ENCODE measurements at places on chromosomes 13 and 19.

- DNase-seq = no peak
Observed at GRCh38 chr13:103099722-103100293, 33.6 kb upstream of the SLC10A2 start.

DNA sequence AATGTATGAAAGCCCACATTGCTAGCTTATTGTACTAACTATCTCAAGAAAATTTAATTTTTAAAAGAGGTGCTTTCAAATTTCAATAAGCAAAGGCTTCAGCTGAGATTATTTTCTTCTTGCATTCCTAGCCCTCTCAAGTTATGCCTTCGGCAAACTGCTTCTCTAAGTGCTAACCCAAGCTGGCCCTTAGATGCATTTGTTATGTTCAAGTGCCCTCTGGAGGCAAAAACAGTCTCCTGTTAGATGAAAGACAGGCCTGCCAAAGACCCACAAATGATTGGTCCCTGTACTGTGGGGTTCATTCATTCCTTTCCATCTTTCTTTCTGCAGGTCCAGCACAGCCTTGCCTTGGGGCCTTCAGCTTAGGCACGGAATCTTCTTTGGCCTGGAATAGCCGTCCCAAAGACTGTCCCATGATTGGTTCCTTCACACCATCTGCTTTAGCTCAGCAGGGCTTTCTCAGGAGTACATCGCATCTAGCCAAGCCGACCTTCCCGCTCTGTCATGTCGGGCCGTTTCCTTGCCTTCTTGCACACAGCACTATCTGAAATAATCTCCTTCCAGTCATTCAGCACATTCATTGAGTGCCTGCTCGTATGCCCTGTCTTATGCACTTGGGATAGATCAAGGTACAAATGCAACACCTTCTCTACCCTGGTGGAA is 26.4 kb upstream of the TPTE2 start:
- peak; percentile 19 for DNase-seq

GRCh38 chr19:43332058-43332922 is 21.2 kb upstream of the CD177 start:
- DNase-seq = no peak

GRCh38 chr13:46552889-46553520 is at the start of gene LRCH1:
LRCH1 (plus strand) TSS chr13:46553170; CDS start chr13:46553397, 227 bp downstream.
- peak; percentile 33 for DNase-seq

GRCh38 chr13:109593230-109593629 is 193.2 kb downstream of the IRS2 start:
- no peak for DNase-seq
